Right lung (tissue), 10 donors: ENCODE measurements at places on chromosomes 3 and 15.

DNA sequence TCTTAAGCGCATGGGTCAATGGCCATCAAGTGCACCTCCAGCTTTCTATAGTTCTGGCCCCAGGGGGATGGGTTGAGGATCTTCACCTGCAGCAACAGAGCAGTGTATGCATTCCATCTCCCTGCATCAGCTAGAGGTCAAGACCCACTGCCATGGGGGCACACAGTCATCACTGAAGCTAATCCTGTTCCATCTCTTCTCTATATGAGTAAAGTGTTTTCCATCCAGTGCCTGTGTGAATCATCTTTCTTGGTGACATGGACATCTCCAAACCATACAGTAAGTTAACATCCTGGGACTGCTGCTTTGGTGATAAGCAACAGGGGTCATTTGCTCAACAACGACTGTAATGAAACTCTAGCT, 4.4 kb upstream of the ENTPD3 start:
- no peak for DNase-seq

DNA sequence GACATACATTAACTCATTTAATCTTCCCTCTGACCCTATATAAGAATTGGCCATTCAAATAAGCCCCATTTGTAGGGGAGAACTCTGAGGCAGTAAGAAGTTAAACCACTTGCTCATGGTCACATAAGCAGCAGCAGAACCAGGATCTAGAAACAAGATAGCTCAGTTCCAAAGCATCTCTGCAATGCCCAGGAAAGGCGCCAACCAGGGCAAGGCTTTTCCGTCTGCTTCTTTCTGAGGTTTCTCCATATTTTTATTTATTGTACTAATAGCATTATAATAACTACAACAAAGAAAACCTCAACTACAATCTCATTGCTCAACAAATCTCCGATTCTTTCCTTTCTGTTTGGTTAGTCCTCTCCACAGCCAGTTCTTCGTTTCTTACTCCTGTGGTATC, 4.3 kb upstream of the UBE2E2 start:
- no peak for DNase-seq

GRCh38 chr3:124439603-124440002, 290.6 kb upstream of the UMPS start:
- DNase-seq, result no peak

DNA sequence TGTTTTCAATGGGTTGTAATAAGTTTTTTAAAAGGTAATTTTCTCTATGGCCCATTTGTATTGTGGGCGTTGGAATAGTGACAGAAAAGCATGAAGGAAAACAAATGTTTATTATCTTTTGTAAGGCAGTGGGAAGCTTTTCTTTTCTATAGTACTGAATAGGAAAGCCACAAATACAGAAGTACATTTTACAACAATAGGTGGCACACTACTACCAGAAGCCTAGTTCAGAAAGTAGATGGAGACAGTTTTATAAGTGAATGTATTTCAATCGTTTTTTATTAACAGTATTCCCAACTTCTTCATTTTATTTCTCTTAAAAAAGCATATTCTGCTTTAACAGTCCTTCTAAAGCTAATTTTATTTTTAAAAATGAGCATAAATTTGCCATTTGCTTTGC, 296.7 kb downstream of the PTPRG start:
- DNase-seq, result no peak

DNA sequence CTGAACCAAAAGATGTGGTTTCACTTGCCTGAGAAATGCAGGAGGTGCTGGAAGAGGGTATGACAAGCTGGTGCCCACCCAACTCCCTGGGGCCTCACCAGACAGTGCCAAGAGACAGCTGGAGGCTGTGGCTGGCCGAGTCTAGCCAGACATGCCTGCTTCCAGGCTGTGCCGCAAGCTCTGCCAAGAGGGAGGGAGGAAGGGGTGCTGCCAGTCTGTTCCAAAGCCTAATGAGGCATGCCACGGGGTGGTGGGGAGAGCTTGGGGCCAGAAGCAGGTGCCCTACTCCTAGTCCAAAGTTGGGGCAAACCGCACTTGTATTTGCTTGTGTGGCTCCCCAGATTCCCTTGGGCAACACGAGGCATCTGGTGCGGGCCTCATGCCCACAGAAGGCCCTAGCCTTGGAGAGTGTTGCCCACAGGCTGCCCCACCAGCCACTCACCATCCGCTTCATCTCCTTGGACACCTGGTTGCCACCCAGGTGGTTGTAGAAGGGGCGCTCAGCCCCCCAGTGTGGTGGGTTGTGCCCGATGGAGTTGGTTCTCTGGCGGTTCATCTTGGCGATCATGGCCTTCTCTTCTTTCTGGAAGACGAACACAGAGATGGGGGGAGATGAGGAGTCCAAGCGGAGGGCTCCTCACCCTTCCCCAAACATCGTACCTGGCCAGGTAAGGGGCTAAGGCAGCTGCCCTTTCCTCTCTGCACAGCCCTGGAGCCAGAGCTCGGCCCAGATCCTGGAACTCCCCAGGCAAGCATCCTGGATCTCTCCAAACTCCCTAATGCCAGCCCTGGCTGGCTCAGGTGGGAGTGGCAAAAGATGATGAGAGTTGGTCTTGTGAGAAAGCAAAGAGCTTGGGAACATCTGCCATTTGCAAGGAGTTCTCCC, 123.4 kb downstream of the SEC22A start:
- DNase-seq, result no peak

DNA sequence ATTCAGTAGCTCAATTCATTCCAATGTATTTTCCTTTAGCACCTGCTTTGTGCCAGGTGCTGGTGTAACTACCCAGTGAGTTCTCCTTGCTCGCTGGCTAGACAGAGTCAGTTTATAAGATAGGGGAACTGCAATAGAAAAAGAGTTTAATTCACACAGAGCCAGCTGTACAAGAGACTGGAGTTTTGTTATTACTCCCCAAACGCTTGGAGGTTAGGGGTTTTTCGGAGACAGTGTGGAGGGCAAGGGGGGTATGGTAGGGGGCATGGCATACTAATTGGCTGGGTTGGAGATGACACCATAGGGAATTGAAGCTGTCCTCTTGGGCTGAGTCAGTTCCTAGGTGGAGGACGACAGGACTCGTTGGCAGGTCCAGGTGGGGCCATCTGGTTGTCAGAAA, 5.4 kb upstream of the CFAP91 start:
- no peak for DNase-seq

DNA sequence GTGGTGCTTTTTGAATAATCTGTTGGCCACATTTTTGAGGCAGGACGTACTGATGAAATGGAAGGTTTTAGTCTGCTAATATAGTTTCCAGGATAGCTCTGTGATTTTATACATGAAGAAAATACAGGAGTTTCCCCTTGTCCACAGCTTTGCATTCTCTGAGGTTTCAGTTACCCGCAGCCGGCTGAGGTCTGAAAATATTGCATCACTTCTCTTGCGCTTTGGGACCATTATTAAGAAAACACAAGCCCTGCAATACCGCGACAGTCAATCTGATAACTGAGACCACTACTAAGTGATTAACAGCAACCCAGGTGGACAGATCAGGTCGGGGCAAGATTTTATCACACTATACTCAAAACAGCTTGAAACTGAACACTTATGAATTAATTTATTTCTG, 33.0 kb downstream of the BLM start:
- no peak for DNase-seq

- no peak for DNase-seq
Measured at GRCh38 chr3:81864272-81864671, 102.8 kb upstream of the GBE1 start.

DNA sequence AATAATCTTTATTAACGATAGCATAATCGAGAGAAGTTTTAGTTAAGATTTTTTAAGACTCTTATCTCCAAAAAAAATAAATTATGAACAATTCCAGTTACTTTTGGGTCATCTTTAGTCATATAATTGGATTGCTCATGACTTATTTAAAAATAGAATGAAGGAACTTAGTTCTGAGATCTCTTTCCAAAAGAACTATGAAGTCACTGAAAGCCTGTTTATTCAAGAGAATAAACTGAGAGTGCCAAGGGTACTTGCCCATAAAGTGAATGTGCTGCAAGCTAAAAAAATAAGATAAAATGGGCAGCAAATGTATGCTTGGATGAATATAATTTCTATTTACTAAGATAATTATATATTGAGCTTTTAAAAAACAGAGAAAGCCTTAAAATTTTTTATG, 176.5 kb upstream of the PLSCR5 start:
- no peak for DNase-seq

GRCh38 chr3:29745232-29745870, 464.5 kb downstream of the RBMS3 start:
- DNase-seq, result no peak

- no peak for DNase-seq
Measured at GRCh38 chr15:85727068-85727467, 67.7 kb downstream of the KLHL25 start.

- DNase-seq, result no peak
Measured at GRCh38 chr15:68642491-68642845, 63.7 kb downstream of the CORO2B start.

- DNase-seq, result no peak
Measured at GRCh38 chr3:13598926-13599886, 50.3 kb downstream of the FBLN2 start.

GRCh38 chr15:39797407-39797806, 14.8 kb upstream of the FSIP1 start:
- DNase-seq, result no peak

- DNase-seq, result no peak
Measured at GRCh38 chr3:182482705-182483104, 310.6 kb upstream of the ATP11B start.

DNA sequence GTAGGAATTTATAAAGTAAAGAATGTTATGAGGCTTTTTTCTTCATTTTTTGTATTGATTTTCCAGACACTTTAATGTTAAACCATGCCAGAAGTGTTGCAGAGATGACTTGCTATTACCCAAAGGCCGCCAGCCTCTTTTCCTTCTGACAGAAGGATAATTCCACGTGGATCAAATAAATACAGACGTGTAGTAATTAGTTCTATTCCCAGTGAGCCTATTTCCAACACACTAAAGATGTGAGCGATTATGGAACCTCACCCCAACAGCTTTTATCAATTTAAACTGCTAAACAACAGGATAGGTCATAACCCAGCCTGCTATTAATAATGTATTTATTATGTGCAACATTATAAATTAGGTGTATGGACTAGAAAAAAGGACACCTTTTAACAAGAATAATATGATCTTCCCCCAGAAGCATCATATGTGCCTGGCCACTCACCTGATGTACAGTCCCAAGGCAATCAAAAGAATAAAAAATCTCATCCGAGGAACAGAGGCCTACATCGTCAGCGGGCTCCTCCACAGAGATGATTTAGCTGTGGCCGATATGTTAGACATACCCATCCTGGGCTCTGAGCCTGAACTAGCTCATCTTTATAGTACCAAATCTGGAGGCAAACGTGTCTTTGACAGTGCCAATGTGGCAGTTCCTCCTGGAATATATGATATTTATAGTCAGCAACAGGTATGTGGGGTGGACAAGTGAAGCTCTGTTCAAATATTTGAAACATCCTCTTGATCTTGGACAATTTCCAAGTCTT, 125.9 kb upstream of the C15orf61 start:
- DNase-seq, result no peak

DNA sequence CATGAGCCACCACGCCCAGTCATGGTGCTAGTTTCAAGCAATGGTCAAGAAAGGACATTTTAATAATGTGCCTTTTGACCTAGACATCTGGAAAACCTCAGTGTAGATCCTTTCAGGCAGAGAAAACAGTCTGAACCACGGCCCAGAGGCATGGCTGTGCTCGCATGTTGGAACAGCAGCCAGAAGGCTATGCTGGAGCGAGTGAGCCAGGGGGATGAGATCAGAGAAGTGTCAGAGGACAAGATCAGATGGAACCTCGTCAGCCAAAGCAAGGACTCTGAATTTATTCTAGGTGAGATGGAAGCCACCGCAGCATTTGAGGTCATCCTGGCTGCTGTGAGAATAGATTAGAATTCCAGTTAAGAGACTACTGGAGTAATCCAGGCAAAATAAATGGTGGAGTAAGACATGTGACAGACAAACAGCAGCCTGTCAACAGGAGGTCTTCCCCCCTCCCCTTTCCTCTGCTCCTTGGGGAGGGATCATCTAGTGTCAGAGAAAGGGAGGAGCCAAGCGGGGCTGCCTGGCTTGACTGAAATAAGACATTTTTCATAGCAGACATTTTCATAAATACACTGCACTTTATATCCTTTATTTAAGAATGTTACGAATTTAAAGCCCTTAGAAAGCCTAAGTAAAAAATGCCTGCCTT, 40.4 kb upstream of the ACKR4 start:
- no peak for DNase-seq

- DNase-seq, result no peak
Measured at GRCh38 chr3:195095035-195095703, 175.8 kb downstream of the XXYLT1 start.

- DNase-seq, result no peak
Measured at GRCh38 chr15:35705884-35706585, 160.1 kb upstream of the DPH6 start.

- DNase-seq, result no peak
Measured at GRCh38 chr3:86895202-86895601, 95.7 kb downstream of the VGLL3 start.

GRCh38 chr3:142180761-142181362, 31.5 kb upstream of the TFDP2 start:
- peak; percentile 2 for DNase-seq

- no peak for DNase-seq
Measured at GRCh38 chr15:73244333-73244732, 124.4 kb downstream of the HCN4 start.

GRCh38 chr3:147397155-147397874, 9.0 kb downstream of the ZIC4 start:
- no peak for DNase-seq
